ENCODE measurements at places on chromosomes 6 and 20.

GRCh38 chr6:120826253-120826652 is 508.0 kb downstream of the TBC1D32 start:
- no peak for DNase-seq

DNA sequence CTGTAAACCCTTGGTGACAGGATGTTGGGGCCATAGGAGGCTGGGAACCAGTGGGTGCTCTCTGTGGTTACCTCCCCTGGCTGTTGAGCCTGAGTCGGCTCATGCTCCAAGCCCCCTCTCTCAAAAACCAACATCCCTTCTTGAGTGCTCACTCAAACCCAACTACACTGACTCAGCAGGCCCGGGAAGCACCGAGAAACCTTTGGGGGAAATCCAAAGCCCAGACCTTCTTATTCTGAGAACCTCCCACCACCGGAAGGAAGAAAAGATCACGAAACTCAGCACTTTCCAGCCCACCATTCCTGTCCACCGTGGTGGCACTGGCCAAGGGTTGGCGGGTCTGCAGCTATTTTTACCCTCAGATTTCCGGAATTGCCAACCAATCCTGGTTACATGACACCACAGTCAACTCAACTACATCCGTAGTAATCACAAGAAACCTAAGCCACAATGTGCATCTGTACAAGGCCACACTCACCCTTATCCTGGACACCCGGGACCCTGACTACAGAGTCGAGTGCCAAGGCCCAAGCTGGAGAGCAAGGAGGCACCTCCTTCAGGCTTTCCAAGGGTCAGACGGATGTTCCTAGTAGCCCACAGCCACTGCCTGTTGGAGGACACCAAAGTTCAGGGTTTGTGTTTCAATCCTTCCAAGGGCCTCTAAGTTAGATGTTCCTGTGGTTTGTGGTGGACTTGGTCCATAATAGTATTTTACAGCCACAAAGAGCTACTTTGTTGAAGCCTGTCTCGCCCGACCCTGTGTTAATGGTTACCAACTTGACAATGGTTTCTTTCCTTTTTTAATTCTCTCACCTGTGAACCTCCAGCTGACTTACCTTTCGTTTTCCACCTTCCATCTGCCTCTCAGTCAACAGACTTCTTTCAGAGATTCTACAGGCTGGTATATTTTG is 317.0 kb downstream of the CDC5L start:
- no peak for DNase-seq

DNA sequence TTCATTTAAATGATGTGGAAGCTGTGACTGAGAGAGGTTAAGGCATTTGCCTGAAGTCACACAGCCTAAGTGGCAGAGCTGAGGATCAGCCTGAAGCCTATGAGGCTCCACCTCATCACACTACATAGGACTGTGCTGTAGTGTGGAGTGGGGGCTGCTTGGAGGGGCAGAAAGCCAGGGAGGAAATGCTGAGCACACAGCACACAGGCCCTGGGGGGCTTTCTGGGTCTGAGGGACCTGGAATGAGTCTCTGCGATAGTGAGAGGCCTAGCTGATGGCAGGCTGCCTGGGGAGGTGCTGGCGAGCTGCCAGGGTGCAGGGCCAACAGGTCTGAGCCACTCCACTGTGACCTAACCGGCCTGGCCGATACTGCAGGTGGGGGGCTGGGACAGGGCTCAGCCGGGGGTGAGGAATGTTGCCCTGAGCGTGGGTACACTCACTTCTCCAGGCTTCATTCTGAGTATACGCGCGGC is 2.2 kb upstream of the ARHGAP40 start:
- DNase-seq: no peak

DNA sequence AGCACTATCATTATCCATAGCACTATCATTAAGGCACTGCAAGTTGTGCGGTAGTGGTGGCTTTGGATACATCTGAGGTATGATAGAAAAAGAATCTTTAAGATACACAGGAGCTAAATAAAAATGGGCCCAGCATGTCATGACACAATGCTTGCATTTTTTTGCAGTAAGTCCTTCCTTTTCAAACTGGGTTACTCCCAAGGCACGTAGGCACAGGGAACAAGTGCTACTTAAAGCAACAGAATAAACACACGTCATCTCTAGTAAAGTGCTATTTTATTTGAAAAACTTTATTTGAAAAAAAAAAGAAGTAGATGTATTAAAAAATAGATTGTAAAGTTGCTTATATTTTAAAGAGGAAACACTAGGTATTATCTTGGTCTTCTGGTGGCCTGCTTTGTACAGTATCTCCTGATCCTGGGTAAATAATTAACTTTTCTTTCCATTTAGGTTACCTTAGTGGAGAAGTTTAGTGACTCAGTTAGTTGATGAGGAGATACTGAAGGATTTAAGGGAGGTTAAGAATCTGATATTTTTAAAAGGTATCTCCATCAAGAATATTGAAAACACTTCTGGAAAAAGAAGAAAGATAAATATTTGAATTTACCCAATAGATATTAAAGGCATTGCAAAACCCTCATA is 129.6 kb downstream of the EDN1 start:
- no peak for DNase-seq

- DNase-seq: peak; percentile 65
Observed at GRCh38 chr6:13304580-13305260, 23.6 kb downstream of the TBC1D7 start.

GRCh38 chr20:41287327-41287726 is 30.2 kb downstream of the ZHX3 start:
- DNase-seq: no peak

- no peak for DNase-seq
Observed at GRCh38 chr20:35467339-35468224, 12.2 kb downstream of the CEP250 start.

- no peak for DNase-seq
Observed at GRCh38 chr6:72522735-72523141, 99.1 kb upstream of the KCNQ5 start.

DNA sequence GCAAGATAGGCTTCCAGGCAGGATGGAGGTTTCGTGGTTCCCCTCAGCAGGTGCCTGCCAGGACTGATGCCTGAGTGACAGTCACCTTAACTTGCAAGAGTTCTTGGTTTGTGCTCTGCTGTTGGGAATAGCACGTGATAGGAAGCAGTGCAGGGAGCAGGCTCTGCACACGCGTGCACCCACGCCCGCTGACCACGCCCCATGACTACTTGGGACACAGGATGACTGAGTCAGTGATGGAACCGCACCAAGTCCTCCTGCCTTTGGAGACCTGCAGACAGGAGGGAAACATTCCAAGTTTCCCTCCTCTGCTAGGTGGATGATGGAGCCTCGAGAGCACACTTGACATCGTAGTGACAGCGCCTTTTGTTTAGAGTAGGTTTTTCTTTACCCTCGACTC is 164.2 kb downstream of the DTNBP1 start:
- DNase-seq: no peak

GRCh38 chr6:5677219-5678000 is 329.3 kb downstream of the NRN1 start:
- no peak for DNase-seq

- DNase-seq: no peak
Observed at GRCh38 chr6:130661077-130661476, 166.1 kb upstream of the SMLR1 start.

DNA sequence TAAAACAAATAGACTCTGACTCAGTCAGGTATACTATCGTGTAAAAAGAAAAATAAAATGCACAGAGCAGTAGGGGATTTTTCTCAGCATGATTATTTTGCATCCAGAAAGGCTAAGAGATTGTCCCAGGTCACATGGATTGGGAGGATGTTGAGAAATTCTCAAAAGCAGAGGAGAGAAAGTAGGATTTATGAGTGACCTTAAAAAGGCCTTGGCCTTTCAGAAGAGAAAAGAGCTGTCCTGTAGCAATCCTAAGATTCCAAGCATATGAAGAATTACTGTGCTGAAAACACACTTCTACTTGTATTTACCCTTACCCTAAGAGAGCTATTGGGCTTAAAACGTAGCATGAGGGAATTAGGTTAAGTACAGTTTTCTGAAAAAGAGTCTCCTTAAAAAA is 149.7 kb upstream of the ENPP5 start:
- DNase-seq: no peak

GRCh38 chr6:157216570-157216969 is 106.7 kb downstream of the TMEM242 start:
- DNase-seq: no peak

GRCh38 chr6:33198853-33199436 is 1.5 kb downstream of the RXRB start:
- no peak for DNase-seq

DNA sequence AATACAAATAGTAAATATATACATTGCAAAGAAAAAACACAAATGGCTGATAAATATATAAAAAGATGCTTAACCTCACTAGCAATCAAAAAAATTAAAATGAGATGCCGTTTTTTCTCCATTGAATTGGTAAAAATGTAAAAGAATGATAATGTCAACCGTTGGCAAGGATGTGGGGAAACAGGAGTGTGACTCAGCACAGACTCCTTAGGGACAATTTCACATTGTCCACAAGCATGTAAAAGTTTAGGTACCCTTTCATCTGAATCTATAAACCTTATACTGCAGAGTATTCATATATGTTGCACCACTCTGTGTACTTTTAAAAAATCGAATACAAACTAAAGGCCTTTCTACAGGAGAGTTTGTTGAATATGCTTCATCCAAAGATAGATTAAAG is 143.1 kb upstream of the RREB1 start:
- no peak for DNase-seq

GRCh38 chr20:15395457-15395856 is 1058.0 kb upstream of the FLRT3 start:
- DNase-seq: no peak

GRCh38 chr6:21501021-21501354 is 92.6 kb upstream of the SOX4 start:
- no peak for DNase-seq

DNA sequence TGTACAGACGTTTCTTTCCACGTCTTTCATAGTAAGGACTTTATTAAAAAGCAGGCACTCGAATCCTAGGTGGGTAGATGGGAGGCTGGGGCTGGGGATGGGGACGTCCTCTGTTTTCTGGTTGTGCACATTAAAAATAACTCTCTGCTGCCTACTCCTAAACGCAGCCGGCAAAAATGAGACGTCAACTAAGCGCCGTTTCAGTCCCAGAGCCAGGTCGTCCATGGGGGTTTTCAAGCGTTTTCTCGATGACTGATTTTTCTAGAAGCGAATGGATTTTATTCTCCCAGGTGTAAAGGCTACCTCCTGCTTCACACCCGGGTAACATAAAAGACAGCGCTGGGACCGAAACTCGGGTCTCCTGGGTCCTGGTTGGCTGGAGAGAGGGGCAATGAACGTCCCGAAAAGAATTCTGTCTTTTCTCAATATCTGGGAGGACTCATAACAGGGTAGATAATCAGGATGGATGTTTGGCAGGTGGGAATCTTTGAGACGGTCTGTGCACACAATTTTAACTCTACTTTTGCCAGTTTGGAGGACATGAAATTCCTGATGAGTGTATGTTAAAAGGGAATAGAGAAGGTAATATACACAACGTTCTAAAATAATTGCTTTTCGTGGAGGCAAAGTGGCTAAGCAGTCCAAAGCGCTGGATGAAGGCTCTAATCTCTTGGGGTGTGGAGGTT is 25.2 kb downstream of the GPX6 start:
- DNase-seq: no peak

DNA sequence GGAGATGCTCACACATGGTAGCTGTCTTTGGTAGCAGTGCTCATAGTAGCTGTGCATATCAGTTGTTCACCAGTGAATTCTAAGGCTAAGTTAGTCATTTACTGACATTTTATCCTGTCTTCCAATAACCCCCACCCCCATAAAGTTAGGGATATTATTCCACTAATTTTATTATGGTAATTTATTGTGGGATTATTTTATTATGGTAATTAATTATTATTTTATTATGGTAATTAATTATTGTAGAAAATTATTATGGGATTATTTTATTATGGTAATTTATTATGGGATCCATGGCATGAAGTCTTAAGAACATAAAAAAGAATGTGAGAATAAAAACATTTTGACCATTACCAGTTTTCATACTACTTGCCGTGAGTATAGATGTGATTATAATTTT is 406.5 kb downstream of the LAMA2 start:
- no peak for DNase-seq

GRCh38 chr20:2773812-2774211 is 26.6 kb downstream of the CPXM1 start:
- no peak for DNase-seq

DNA sequence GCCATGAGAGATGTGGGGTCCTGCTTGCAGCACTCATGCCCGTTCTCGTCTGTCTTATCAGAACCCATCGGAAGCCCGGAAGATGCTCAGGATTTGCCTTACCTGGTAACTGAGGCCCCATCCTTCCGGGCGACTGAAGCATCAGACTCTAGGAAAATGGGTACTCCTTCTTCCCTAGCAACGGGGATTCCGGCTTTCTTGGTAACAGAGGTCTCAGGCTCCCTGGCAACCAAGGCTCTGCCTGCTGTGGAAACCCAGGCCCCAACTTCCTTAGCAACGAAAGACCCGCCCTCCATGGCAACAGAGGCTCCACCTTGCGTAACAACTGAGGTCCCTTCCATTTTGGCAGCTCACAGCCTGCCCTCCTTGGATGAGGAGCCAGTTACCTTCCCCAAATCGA is 8.3 kb downstream of the PI16 start:
- peak; percentile 33 for DNase-seq

- no peak for DNase-seq
Observed at GRCh38 chr6:130896249-130896648, 69.0 kb downstream of the SMLR1 start.

DNA sequence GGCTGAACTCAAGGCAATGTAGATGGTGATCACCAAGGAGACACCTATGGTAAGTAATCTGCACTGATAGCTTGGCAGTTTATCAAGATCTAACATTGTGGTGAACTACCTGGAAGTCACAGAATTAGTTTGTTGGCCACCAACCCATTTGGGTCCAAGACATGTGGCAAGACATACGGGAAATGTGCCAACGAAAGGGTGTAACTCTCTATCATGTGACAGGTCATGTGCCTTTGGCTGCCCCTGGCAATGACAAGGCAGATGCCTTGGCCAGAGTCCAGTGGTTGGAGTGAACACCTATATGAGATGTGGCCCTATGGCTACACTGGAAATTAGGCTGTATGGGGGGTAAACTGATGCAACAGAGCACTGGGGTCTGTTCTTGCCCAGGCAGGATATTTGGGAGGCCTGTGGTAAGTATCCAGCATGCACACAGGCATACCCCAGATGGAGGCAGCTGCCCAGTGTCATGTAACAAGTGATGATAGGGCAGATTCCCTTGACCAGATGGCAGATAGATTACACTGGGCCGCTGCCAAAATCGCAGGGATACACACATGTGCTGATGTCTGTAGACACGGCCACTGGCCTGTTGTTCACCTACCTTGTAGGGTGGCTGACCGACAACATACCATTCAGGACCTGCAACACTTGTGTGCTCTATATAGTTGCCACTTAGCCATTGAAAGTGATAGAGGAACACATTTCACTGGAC is 35.5 kb upstream of the HSF2 start:
- DNase-seq: no peak

- DNase-seq: no peak
Observed at GRCh38 chr6:74638412-74638811, 567.4 kb downstream of the COL12A1 start.

GRCh38 chr6:144340541-144341371 is 55.6 kb downstream of the UTRN start:
- no peak for DNase-seq

DNA sequence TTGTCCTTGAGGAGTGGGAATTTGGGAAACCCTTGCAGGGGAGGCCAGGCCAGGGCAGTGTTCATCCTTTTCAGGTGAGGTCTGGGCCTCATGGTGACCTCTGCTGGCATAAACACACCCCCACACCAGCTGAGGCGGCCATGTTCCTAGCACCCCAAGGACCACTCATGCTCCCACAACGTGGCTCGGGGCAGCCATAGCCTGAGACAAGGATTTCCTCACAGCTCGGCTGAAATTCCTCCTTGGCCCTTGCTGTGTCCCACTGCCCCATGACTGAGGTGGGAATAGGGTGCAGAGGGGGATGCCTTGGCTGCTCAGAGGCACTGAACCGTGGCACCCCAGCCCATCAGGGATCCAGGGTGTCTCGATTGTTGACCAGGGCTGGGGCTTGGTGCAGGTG is 27.3 kb upstream of the SPDEF start:
- DNase-seq: no peak
